ENCODE measurements at places on chromosomes 7 and 10. TPM values are rescaled to one million over a fixed set of nuclear protein-coding genes. Genes with fewer than 3 reads are reported as not detected.

DNA sequence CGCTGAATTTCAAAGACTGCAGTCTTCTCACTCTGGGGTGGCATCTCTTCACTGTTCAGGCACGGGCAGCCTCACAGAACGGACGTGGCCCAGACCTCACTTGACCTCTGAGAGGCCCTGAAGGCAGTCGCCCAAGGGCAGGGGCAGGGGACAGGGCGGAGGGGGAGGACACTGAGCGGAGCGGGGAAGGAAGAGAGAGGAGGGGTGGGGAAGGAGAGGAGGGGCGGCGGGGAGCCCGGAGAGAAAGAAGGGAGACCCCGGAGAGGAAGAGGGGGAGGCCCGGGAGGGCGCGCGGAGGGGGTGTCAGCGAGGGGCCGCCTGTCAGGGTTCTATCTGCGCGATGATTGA, 58.7 kb upstream of the COMTD1 start:
- no peak for DNase-seq

- DNase-seq: no peak
Measured at GRCh38 chr10:28282336-28282735, 20.5 kb downstream of the MPP7 start.

DNA sequence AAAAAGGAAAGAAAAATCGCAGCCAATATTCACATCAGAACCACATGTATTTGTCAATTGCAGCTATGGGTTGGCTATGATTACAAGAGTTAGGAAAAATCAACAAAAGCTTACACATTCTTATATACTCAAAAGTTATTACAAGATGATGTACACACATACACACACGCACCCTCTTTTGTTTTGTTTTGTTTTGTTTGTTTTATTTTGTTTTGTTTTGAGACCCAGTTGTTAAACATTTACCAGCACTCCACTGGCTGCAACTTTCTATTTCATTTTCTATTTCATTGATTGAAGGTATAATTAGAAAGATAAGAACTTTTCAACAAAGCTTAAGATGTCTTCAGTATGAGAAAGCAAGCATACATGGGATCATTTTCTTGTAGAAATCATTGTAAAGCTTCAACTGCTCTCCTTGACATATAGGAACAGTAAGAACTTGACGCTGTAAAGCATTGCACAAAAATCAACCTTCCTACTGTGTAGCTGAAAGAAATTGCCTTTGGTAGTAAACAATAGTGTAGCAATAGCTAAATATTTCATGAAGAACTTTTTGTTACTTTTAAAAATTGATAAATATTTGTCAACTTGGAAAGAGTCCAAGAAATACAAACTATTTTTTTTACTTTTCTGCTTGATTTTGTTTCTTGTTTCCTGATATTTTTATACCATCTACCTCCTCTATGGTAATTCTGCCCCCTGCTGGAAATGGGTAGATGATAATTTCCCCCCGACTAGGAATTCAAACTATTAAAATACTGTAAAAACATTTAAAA, 205.9 kb downstream of the MBL2 start:
- no peak for DNase-seq

The NSUN6 gene
- total RNA-seq: 11.5 TPM

The CFTR gene
- total RNA-seq: not detected
